ENCODE measurements at places on chromosomes 11 and 22.

GRCh38 chr11:2380807-2381350 is 3.8 kb downstream of the CD81 start:
- no peak for DNase-seq

- no peak for DNase-seq
Observed at GRCh38 chr11:45568049-45568448, 97.4 kb downstream of the CHST1 start.

GRCh38 chr11:46888636-46889035 is 29.7 kb downstream of the LRP4 start:
- DNase-seq, result no peak

DNA sequence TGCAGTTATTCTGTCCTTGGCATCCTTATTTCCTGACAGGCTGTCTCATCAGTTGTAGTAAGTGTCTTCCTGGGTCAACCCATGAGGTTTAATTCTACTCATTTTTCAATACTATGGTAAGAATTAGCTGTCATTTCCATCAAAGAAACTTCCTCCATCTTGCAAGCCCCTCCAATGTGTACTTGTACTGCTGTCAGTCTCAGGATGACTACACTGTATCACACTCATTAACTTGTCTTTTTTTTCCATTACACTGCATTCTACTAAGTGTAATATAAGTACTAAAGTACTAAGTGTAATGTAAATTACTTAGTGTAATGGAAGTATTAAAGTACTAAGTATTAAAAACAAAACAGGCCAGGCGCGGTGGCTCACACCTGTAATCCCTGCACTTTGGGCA is 102.8 kb downstream of the CWF19L2 start:
- no peak for DNase-seq

- no peak for DNase-seq
Observed at GRCh38 chr11:45320371-45320770, 34.2 kb upstream of the SYT13 start.

DNA sequence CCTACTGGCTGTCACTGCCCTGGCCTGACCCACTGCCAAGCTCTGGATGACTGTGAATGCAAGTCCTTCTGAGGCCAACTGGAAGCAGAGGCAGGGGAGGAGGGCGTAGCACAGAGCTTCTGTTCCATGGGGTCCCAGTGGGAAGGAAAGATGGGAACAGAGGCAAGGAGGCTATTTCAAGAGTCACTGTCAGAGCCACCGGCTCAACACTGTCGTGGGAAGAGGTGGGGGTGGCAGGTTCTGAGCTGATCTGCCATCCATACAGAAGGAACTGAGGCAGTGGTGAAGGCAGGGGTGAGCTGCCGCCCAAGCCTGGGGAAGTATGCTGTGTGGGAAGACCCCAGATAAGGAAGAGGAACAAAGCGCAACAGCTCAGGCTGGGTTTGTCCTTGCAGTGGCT is 54.7 kb downstream of the SGSM3 start:
- DNase-seq, result no peak

- no peak for DNase-seq
Observed at GRCh38 chr22:29397791-29398190, 9.4 kb upstream of the AP1B1 start.

- DNase-seq, result no peak
Observed at GRCh38 chr11:84719935-84720577, 907.1 kb downstream of the DLG2 start.

DNA sequence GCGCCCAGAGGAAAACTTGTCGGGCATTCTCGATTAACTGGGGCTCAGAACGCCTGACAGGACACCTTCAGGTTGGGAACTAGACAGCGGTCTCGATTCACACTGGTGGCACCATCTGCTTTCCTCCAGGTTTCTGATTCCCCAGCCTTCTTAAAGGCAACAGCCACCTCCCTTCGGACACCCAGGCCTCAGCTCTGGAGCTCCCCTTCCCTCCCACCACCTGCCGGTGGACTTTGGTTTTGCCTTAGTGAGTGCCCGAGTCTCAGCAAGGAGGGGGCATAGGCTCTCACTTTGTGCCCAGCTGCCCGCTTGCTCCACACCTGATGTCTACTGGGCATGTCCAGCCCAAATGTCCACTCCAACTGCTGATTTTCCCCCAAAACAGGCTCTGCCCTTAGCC is 110.4 kb upstream of the PARVA start:
- DNase-seq, result no peak

GRCh38 chr11:3622521-3622920 is 19.3 kb downstream of the ART5 start:
- DNase-seq, result no peak

Data from cortex of kidney (tissue), 1 donor.